Adipocyte (in vitro differentiated cells): ENCODE measurements at places on chromosomes 2 and 18.

- DNase-seq: peak; percentile 95
Measured at GRCh38 chr18:69817335-69817940, 130.2 kb downstream of the CD226 start.

- DNase-seq: peak; percentile 49
Measured at GRCh38 chr2:102187496-102188150, 800 bp downstream of the IL1RL2 start.

- peak; percentile 93 for DNase-seq
Measured at GRCh38 chr2:180015951-180016709, 9.0 kb upstream of the CWC22 start.

- DNase-seq: no peak
Measured at GRCh38 chr2:207077266-207077665, 88.5 kb downstream of the KLF7 start.

GRCh38 chr2:134460583-134460998, 206.7 kb downstream of the MGAT5 start:
- DNase-seq: peak; percentile 58

DNA sequence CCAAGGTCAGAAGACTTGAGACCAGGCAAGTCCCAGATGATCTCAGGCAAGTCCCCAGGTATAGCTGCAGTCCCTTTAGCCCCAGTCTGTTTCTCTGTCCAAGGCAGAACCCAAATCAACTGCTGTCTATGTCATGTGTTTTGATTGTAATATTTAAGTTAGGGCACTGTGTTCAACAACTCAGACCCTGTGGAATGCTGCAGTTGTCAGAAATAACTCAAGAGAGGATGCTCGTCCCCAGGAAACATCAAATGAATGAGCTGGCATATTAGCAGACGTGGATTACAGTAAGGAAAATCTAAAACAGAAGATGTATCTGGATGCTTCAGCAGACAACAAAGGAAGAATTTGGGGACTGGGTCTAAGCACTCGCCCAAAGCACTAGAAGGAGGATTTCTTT, 70.1 kb downstream of the BCL11A start:
- DNase-seq: peak; percentile 74

GRCh38 chr2:100960688-100961087, 41.4 kb upstream of the RPL31 start:
- DNase-seq: no peak

GRCh38 chr2:120593921-120594686, 141.6 kb upstream of the GLI2 start:
- no peak for DNase-seq

DNA sequence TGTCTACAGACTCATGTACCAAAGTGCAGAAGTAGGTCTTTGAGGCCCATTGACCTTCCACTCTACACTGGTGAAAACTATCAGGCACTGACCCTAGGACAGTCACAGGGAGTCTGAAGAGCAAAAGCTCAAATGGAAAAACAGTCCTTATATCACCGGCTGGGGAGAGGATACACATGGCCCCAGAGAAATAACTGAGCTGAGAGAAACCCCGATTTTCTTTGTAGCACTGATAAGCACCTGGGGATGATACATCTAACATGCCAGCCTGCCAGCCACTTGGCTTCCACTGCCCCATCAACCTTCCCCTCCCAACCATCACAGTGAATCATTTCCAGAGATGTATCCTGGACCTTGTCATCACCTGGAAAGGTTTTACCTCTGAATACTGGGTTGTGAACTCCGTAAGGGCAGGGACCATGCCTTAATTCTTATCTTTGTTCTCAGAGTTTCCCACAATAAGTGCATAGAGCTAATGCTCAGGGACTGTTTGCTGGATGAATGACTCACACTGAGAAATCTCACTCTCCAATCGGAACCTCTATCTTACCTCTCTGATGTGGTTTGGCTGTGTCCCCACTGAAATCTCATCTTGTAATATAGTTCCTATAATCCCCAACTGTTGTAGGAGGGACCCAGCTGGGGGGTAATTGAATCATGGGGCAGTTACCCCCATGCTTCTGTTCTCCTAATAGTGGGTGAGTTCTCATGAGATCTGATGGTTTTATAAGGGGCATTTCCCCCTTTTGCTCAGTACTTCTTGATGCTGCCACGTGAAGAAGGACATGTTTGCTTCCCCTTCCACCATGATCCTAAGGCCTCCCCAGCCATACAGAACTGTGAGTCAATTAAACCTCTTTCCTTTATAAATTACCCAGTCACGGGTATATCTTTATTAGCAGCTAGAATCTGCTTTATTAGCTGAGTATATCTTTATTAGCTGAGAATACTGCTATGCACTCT, 37.1 kb downstream of the EVA1A start:
- DNase-seq: peak; percentile 51

DNA sequence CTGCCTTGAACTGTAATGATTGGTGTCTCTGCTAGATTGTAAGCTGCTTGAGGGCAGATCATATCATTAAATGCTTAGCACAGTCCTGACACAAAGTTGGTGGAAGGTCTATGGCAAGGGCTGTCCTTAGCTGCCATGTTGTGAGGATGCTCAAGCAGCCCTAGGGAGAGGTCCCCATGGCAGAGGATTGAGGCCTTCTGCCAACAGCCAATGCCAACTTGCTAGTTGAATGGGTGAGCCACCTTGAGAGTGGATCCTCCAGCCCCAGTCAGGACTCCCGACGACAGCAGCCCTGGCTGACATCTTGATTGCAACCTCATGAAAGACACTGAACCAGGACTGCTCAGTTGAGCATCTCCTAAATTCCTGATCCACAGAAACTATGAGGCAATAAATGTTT, 115.3 kb upstream of the SMAD2 start:
- DNase-seq: no peak

DNA sequence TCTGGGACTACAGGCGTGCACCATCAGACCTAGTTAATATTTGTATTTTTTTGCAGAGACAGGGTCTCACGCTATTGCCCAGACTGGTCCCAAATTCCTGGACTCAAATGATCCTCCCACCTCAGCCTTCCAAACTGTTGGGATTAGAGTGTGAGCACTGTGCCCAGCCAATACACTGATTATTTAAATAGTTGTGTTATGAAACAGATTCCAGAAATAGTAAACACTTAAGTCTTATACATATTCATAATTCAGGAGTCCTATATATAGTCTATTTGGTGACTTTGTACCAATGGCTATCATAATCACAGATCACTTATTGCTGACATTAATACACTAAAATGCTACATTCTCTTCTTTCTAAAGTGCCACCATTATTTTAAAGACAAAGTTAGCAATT, 12.8 kb downstream of the NFU1 start:
- DNase-seq: no peak

DNA sequence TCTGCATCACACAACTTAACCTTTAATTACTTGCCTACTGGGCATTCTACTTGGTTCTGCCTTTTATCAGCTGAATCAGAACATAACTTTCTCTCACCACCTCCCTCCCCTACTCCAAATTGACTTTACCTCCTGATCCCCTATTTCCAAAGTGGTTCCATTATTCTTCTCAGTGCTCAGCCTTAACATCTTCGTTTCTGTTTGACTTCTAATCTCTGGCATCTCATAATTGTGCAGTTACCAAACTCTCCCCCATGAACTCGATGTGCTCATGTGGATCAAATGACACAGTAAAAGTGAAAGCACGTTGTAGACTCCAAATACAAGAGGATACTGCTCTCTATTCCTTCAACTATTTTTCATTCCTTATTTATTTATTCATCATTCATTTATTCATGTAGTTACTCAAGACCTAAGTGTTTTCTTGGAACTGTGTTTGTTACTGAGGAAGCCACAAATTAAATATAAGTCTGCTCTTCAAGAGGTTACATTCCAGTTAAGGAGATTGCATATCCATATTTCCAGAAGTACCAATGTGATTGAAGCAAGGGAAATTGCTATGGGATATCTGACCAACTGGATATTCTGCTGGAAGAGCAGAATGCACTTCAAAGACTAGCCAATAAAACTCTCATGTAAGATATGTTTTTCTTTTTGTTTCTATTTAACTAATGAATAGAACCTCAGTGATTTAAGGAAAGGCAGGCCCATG, 158.8 kb downstream of the TMEFF2 start:
- DNase-seq: peak; percentile 86

- peak; percentile 47 for DNase-seq
Measured at GRCh38 chr2:142966284-142966683, 88.8 kb downstream of the KYNU start.

- no peak for DNase-seq
Measured at GRCh38 chr18:1270081-1270480, 365.4 kb downstream of the ADCYAP1 start.

GRCh38 chr2:234676109-234676782, 179.4 kb upstream of the ARL4C start:
- no peak for DNase-seq

- DNase-seq: no peak
Measured at GRCh38 chr2:62203459-62203858, 7.5 kb downstream of the B3GNT2 start.

DNA sequence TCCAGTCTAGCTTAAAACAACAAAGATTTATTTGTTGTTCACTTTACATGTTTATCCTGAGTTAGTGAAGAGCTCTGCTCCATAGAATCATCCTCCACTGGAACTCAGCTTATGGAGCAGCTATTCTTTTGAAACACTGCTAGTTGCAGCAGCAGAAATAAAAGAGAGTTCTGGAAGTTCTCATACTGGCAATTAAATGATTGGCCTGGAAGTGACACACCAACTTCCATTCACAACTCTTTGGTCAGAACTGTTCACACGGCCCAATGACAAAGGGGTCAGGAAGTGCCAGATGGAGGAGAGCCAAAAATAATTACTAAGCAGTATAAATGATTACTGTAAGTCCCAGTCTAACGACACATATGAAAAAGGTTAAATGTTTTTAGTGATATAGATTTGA, 39.1 kb downstream of the FBXO11 start:
- DNase-seq: peak; percentile 52
